ENCODE measurements at places on chromosomes 11 and 22. TPM values are rescaled to one million over a fixed set of nuclear protein-coding genes. Genes with fewer than 3 reads are reported as not detected.

Gene TMA7B
- total RNA-seq, result 0.57 TPM

GRCh38 chr11:109173504-109173903, 248.5 kb upstream of the C11orf87 start:
- no peak for DNase-seq

Gene OR56A1
- not detected for total RNA-seq

Gene TH
- not detected for total RNA-seq

Gene INS
- not detected for total RNA-seq

GRCh38 chr22:20441631-20442484, 4.2 kb upstream of the SCARF2 start:
- no peak for DNase-seq

DNA sequence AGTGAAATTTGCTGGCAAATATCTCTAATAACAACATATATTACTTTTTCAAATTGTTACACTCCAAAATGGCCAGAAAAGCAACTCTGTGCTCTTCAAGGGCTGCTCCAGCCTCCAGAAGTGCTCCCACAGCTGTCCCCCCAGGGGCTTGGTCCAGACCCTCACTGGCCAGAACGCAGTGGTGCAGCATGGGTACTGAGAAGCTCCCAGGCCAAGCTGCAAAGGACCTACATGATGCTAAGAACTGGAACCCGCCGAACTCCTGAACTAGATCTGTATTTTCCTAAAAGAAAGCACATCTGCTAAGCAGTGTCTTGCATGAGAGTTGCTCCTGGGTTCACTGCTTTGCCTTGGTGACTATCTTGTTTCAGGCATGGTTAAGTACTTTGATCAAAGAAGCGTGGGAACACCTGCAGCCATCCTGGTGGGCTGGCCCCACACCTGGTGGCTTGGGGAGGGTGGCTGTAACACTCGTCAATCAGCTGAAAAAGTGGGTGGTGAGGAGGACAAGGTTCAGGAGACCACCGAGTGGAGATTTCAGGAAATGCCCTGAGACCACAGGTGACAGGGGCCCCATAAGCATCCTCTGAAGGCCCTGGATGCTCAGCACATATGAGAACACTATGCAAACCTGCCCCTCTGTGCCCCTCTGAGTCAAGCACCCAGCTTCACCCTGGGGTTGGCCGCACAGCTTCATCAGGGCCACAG, 72.7 kb upstream of the PITPNB start:
- DNase-seq, result no peak

- DNase-seq, result no peak
Observed at GRCh38 chr11:94705419-94705818, 62.7 kb upstream of the AMOTL1 start.

Gene SPON1
- total RNA-seq, result 98.6 TPM

Gene YAP1
- total RNA-seq, result 257 TPM

Measured in lung (tissue), 17 donors.